ENCODE measurements at places on chromosomes 11 and 22.

DNA sequence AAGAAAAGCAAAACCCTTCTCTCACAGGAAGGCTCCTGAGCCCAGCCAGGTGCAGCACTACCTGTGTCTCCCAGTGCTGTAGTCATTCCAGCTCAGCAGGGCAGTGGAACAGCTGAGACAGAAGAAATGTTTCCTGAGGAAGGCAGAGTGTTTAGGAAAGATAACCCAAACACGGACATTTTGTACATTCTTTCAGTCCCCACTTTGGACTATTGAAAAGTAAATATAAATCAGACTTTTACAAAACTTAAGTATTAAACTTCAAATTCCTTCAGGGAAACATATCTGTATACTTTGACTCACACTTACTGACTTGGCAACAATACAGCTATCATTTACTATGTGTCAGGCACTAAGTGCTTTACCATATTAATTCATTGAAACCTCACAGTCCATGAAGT, 40.4 kb downstream of the RRAS2 start:
- DNase-seq, result no peak

GRCh38 chr11:39569789-39570188, 1889.7 kb downstream of the LRRC4C start:
- DNase-seq, result no peak

DNA sequence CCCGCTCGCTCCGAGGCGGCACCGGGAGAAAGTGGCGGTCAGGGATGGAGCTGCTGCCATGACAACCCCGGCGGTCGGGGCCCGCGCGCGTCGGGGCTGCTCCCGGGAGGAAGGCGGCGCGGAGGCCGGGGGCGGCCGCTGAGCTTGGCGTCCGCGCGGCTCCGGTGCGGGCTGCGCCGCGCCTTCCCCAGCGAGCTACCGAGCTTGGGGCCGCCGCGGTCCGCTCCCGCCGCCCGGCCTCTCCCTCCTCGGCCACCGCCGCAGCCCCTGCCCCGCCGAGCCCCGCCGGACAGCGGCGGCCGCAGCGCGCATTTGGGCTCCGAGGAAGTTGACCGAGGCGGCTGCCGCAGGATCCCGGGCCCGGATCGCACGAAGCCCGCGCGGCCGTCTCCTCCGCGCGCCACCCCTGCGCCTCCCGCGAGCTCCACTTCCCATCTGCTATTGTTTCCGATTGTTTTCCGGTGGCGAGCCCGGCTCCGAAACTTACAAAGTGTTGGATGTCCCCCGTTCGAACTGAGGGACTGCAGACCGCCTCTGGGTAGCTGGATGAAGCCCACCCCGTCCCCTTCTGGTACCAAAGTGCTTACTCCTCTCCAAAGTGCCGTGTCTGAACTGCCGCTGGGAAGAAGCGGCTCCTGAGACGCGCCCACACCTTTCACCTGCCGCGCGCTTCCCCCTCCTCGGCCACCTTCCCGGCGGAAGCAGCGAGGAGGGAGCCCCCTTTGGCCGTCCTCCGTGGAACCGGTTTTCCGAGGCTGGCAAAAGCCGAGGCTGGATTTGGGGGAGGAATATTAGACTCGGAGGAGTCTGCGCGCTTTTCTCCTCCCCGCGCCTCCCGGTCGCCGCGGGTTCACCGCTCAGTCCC, 540.3 kb downstream of the NTM start:
- no peak for DNase-seq

- no peak for DNase-seq
Observed at GRCh38 chr11:73107597-73107996, 34.5 kb downstream of the FCHSD2 start.

DNA sequence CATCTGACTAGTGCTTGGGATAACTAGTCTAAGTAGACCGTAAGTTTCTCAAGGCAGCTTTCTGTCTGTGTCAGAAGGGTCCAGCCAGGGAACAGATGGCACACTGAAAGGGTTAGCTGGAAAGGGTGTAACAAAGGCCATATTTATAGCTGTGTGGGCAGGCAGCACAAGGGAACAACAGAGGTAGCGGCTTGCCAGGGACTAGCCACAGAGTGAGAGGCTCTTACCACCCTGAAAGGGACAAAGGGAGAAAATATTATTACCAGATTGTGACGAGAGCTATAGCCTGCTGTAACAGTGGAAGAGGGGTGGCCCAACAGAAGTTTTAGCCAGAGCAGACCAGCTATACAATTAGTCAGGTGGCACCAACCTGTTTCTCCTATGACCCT, 129.4 kb downstream of the CCDC34 start:
- no peak for DNase-seq

GRCh38 chr22:36154423-36154945, 6.1 kb downstream of the APOL3 start:
- no peak for DNase-seq

GRCh38 chr11:102382384-102382783, 35.4 kb downstream of the BIRC2 start:
- no peak for DNase-seq

DNA sequence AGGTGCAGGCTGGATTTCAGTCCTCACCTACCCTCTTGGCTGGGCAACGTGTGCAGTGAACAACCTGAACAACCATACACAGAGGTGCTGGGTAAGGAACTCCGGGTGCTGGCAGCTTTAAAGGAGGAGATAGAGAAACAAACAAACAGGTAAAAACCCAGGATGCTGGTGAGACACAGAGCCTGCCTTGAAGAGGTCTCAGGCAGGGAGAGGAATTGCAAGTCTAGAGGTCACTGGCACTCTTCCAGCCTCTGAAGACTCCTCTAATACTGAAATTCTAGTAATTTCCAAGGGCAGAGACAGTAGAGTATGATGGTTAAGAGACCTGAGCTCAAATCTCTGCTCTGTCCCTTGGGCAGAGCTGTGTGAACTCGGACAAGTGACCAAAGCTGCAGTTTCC, 192.5 kb downstream of the CEP164 start:
- no peak for DNase-seq

GRCh38 chr11:44263738-44264437, 46.1 kb downstream of the ALX4 start:
- DNase-seq, result no peak

GRCh38 chr11:16611401-16611921, 127.0 kb upstream of the C11orf58 start:
- no peak for DNase-seq

DNA sequence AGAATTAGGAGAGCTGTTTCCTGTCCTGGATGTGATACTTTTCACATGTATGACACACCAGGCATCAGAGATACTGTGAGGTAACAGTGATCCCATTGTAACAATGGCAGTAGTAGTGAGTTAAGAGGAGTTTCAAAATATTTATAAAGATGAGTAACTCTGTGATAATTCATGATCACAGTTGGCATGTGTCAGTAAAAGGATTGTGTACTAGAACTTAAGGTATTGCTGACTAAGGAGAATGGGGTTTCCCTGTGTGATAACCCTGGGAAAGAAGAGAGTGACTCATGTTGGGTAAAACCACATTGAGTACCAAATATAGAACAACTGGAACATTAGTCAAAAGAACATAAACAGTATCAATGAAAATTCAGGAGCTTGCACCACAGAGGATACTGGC, 22.9 kb upstream of the SLC5A1 start:
- DNase-seq, result peak; percentile 76

GRCh38 chr11:58994171-58994570, 54.9 kb downstream of the GLYATL1 start:
- no peak for DNase-seq

- DNase-seq, result no peak
Observed at GRCh38 chr11:105315287-105315686, 175.7 kb upstream of the CARD18 start.

- no peak for DNase-seq
Observed at GRCh38 chr11:95863486-95864140, 60.3 kb downstream of the MTMR2 start.

GRCh38 chr22:26066534-26066933, 102.7 kb upstream of the SEZ6L start:
- no peak for DNase-seq

GRCh38 chr22:48177631-48178030, 1415.2 kb downstream of the TBC1D22A start:
- DNase-seq, result no peak

DNA sequence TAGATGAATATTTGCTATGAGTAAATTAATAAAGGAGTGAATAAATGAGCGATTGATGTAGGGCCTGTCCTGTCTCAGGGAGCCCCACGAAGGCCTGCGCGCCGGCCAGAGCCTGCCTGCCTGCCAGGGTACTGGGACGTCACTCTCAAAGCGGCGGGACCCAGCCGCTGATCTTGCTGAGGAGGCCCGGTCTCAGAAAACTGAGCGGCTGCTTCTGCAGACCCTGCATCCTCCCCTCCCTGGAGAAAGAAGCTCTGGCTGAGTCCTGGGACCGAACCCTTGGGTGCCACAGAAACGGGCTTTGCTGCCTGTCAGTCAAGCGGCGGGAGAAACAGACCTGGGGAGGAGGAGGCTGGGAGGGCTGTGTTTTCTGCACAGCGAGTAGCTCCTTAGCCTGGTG, 91.6 kb upstream of the B3GAT1 start:
- no peak for DNase-seq

GRCh38 chr11:40219401-40219800, 1240.1 kb downstream of the LRRC4C start:
- DNase-seq, result no peak

DNA sequence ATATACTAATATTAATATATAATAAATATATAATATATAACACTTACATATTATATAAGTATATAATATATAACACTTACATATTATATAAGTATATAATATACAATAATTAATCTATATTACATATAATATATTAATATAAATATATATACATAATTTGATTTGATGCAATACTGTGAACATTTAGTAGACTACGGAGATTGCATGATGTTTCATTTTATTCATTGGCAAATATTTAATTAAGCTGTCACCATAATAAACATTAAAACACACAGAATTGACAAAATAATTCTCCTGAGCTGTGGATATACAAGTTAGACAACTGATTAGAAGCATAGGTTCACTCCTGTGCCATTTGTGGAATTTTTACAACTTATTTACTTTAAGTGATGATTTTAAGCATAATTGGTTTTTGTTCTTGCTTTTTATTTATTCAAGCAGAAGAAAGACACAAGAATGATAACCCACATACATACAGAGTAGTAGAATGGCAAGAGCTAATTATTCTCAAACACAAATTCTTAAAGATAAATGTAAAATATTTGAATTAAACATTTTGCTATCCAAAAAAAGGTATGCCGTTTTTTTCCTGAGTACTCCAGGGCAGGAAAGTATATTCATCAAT, 65.8 kb upstream of the TOP3B start:
- DNase-seq, result no peak

GRCh38 chr22:39344046-39344390, 5.8 kb upstream of the SYNGR1 start:
- no peak for DNase-seq

DNA sequence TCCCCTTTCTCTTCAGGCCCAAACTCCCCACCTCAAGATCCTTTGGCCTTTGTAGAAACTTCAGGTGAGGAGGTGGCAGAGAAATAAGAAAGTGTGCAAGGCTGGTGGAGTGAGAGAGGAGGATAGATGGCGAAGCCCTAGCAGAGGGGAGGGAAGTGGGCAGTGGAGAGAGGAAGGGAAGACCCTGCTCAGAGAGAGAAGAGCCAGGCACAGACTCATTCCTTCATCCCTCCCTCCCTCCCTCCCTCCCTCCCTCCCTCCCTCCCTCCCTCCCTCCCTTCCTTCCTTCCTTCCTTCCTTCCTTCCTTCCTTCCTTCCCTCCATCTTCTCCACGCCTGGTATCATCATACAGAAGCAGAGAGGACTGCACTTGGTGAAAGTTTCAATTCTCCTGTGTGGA, 21.0 kb downstream of the RTN4RL2 start:
- DNase-seq, result no peak

- DNase-seq, result no peak
Observed at GRCh38 chr11:66902486-66903177, 45.8 kb downstream of the LRFN4 start.

- DNase-seq, result no peak
Observed at GRCh38 chr11:62646825-62647608, 604 bp upstream of the GANAB start.

- DNase-seq, result no peak
Observed at GRCh38 chr11:100757646-100758045, 70.6 kb downstream of the ARHGAP42 start.

DNA sequence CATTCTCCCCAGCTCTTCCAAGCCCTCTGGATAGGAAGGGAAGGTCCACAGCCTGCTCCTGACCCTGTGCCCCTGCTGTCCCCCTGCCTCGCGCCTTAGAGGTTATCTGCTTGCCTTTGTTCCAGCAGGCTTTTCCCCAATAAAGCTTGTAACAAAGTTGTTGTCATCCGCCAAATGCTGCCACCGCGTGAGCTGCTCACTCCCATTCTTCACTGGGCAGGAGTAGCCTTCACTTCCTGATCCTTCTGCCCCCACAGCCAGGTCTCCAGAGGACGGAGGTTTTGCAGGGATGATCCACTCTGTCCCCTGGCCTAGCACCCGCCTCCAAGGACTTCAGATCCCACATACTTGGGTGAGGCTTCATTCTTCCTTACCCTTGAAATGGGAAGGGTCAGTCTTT, 94.0 kb upstream of the RASSF10 start:
- DNase-seq, result no peak

GRCh38 chr11:11742486-11742885, 99.3 kb upstream of the USP47 start:
- DNase-seq, result no peak

DNA sequence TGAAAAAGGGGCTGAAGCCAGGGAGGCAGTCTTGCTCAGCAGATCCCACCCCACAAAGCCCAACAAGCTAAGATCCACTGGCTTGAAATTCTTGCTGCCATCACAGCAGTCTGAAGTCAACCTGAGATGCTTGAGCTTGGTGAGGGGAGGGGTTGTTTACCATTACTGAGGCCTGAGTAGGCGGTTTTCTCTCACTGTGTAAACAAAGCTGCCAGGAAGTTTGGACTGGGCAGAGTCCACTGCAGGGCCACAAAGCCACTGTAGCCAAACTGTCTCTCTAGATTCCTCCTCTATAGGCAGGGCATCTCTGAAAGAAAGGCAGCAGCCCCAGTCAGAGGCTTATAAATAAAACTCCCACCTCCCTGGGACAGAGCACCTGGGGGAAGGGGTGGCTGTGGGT, 746.1 kb upstream of the LRRC4C start:
- DNase-seq, result no peak

DNA sequence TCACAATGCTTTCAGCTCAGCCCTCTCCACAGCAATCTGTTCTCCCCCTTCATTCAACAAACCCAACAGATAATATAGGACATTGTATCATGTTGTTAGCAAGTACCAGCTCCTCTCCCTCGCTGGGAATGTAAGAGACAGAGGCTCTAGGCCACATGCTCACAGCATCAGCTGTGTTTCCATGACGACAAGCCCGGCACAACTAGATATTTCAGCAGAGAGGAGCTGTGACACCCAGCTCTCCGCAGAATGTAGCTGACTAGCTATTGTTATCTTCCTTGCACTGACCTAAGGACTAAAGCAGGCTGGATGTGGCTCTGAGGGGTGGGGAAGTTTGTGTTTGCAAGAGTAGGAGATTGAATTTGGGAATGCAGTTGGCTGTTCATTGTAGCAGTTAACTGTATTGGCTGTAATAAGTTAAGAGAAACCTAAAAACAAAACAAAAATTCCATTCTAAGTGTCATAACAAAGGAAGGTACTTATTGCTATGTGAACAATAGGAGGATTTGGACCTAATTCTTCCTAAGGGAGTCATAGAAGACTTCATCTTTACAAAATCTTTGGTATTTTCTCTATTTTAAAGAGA, 28.0 kb upstream of the RRAS2 start:
- DNase-seq, result no peak

Measured in keratinocyte (primary cell).